ENCODE measurements at places on chromosomes 3 and 15.

DNA sequence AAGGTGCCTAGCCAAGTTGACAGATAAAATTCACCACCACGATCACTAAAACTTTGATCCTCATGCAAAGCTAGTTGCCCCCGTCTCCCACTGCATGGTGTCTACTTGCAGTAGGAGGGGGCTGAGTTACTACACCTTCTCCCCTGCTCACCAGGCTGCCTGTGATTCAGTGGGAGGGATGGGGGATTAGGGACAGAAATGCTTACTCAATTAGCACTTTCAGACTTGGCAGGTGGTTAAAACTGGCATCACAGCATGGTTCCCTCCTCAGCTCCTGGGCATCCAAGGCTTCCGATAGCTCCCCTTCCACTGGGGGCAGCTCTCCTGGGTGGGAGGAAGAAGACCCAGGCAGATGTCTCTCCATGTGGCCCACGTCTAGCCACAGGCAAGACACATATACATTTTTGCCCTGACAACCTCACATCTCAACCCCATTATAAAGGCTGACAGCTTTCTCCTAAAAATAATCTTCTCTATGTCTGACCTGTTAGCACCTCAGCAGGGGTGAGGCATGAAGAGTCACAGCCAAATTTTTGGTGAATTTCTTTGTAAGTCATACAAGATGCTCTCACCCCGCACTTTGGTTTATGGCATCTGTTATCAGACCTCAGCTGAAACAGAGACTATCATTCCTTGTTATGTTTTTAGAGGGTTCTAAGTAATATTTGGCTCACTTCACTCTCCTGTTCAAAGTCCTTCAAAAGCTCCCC lies 369.0 kb downstream of the SV2B start:
- no peak for DNase-seq

GRCh38 chr3:133361011-133361410 lies 38.8 kb upstream of the BFSP2 start:
- DNase-seq = no peak

DNA sequence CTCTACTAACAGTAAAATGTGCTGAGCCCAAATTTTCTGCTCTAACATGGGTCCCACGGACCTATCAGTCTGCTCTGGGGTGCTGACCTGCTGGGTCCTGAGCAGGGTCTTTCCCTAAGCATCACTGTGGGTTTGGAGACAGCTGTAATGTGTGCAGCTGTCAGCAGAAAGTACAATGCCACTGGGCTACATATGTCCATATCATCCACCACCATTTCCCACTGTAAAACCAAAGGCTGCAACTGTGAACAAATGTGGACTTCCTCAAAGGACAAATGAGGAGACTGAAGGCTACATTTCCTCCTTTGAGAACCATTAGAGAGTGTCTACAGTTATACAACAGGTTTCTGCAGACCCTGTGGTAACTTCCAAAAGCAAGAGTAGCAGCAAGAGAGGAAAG lies 33.8 kb upstream of the IP6K2 start:
- DNase-seq = no peak

DNA sequence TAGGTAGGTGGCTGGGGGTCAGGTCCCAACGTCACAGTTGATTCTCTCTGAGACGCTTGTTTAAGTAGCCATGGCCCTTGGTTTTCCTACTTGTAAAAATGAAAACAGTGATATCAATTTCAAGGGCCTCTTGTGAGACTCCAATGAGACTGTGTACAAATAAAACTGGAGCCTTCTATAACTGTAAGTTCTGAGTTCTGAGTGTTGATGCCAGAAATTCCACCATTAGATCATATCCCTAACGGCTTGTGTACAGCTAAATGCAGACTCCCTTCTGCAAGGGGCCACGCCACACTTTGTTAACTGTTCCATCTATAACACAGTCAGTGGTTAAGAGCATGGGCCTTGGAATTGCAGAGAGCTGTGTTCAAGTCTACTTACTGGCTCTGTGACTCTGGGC lies 267.3 kb downstream of the TLE3 start:
- no peak for DNase-seq

- DNase-seq = peak; percentile 19
Measured at GRCh38 chr15:77107531-77108355, 36.8 kb upstream of the TSPAN3 start.

- DNase-seq = no peak
Measured at GRCh38 chr3:189202583-189202982, 30.8 kb downstream of the TPRG1 start.

GRCh38 chr3:9149566-9149965 lies 99.9 kb downstream of the SRGAP3 start:
- no peak for DNase-seq

DNA sequence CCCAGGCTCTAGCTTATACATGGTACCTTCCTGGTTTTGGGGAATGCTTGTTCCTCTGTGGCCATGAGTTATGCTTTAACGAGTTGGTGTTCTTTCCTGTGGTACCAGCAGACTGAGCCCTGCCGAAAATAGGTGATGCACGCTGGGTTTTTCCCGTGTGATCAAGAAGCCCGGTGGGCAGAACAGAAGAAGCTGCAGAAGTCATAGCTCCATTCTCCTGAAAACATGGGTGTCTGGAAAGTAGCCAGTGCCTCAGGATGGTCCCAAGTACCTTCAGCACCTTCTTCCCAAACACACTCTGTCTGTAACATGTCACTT lies 25.2 kb downstream of the MAPKBP1 start:
- no peak for DNase-seq

DNA sequence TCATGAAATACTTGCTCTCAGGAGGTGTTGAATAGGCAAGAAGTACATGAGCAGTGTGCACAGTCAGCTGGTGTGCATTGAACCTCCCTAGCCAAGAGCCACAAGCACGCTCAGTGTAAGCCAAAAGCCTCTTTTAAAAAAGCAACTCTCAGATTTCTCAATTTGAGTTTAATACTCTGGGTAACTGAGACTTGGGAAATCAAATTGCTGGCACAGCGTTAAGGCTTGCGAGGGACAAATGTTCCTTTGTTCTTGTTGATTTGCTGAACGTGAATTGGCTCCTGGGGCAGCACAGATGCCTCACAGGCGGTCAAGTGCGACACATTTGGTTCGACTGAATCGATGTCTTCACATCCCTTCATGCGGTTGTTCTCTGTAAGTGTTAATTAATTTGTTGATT lies at the start of gene FAM240A:
TSS of gene FAM240A (plus strand) at position 202 of the 400 bp plus-strand sequence. CDS start at position 361, 159 bp downstream.
- no peak for DNase-seq

Measured in activated CD4-positive, alpha-beta T cell treated with anti-CD3 and anti-CD28 coated beads for 24 hours (primary cell).